ENCODE measurements at places on chromosomes 7 and 10.

GRCh38 chr7:611281-611810 lies 91.7 kb upstream of the PDGFA start:
- no peak for DNase-seq

DNA sequence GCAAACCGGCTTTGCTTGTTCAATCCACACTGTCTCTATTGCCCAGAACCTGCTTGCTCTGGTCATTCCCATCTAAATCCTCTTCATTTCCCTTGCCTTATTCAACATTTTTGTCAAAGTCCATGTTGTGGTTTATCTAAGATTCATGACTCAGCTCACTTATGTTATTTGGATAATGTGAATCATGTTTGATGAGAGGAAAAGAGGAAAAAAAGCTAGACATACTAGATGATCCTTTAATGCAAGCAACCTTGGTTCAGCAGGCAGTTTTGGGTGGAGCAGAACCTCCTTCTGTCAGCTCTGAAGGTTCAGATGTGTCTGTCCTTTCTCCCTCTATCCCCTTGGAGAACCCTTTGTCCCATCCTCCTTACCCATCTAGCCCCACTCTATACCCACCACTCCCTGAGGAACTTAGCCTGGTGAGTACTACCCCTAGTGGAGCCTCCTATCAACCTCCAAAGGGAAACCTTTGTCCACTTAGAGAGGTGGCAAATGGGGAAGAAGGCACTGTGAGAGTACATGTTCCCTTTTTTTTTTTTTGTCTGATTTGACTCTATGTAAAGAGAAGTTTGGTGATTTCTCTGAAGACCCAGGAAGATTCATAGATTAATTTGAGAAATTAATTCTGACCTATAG lies 2.1 kb upstream of the SAMD9L start:
- peak; percentile 24 for DNase-seq

DNA sequence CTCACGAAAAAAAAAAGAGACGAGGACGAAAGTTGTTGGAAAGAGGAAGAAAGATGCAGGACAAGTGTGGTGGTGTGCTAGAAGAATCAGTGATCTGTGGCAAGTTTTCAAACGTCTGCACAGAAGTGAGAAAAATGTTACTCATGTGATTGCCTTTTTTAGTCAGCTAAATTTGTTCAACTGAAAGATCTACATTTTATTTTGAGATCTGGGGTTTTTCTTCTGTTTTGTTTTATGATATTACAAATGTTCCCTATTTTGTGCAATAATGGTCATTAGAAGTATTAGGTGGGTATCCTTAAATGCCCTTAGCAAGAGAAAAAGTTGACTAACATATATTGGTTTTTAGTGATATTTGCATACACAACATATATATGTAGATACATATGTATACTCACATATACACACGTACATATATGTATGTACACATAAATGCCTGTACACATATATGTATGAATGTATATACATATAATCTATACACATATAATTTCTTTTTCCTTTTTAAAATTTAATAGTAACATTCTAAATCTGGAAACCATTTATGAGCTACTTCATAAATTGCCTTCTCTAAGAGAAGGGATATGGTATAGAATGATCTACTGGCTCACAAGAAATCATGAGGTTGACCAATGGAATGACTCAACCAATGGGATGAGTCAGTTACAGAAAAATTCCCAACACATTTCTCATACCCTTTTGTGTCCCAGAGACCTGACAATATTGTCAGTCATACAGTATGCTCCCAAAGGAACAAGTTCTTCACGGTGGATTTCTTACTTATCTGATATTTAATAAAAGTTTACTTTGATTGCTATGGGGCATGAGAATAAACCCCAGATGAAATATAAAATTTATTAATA lies 38.4 kb downstream of the SLC39A12 start:
- peak; percentile 36 for DNase-seq

GRCh38 chr7:36144189-36144588 lies 8.9 kb upstream of the EEPD1 start:
- no peak for DNase-seq

GRCh38 chr7:94401428-94401814 lies 6.7 kb downstream of the COL1A2 start:
- DNase-seq = no peak

- DNase-seq = no peak
Observed at GRCh38 chr7:151426904-151427704, 12.8 kb downstream of the CRYGN start.
